ENCODE measurements at places on chromosomes 1 and 21.

DNA sequence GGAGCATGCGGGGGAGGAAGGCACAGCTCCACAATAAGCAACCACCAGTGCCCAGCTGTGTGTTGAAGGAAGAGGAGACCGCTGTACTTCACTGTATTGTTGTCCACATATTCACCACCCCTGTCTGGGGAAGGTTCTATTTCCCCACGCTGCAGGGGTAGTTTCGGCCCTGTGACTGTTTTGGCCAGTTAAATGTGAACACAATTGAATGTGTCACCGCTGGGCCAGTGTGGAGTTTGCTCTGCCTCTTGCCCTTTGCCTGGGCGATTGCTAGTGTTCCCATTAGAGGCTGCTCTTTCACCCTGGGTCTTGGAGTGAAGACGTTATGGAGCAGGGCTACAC, 32.6 kb downstream of the UBE4B start:
- no peak for DNase-seq

- no peak for DNase-seq
These were observed 37.5 kb downstream of the KCNQ4 start for GRCh38 chr1:40820911-40821693.

DNA sequence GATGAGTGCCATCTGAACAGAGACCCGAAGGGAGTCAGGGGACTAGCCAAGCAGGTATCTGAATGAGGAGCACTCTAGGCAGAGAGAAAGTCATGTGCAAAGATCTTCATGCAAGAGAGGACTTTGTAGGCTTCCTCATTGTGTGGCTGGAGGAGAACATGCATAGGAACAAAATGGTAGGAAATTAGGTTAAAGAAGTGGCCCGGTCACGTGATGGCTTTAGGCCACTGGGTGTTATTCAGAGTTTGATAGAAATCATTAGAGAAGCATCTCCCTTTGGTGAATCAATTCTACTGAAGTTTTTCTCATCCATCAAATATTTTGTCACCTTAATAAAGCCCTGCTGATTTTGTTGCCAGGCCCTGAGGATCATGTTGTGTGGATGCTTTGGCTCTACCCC, 45.8 kb upstream of the KCTD3 start:
- no peak for DNase-seq

DNA sequence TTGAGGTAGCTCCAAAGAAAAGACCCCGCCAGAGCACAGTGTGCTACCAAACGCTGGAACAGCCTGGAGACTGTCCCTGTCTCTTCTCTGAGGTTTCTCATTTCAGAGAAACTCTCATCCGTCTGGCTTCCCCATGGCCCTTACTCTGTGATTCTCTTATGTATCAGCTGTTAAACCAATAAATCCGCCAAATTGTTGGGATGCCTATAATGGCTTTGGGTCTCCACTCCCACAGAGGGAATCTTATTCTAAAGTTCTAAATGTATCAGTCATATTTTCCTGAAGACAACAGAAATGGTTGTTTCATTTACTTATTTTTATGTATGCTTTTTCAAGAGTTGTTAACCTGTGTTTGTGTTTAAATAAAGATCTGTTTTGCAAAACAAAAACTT, 4.0 kb downstream of the ERG start:
- DNase-seq, result no peak

GRCh38 chr1:15994590-15995351, 9.3 kb upstream of the SRARP start:
- peak; percentile 26 for DNase-seq

DNA sequence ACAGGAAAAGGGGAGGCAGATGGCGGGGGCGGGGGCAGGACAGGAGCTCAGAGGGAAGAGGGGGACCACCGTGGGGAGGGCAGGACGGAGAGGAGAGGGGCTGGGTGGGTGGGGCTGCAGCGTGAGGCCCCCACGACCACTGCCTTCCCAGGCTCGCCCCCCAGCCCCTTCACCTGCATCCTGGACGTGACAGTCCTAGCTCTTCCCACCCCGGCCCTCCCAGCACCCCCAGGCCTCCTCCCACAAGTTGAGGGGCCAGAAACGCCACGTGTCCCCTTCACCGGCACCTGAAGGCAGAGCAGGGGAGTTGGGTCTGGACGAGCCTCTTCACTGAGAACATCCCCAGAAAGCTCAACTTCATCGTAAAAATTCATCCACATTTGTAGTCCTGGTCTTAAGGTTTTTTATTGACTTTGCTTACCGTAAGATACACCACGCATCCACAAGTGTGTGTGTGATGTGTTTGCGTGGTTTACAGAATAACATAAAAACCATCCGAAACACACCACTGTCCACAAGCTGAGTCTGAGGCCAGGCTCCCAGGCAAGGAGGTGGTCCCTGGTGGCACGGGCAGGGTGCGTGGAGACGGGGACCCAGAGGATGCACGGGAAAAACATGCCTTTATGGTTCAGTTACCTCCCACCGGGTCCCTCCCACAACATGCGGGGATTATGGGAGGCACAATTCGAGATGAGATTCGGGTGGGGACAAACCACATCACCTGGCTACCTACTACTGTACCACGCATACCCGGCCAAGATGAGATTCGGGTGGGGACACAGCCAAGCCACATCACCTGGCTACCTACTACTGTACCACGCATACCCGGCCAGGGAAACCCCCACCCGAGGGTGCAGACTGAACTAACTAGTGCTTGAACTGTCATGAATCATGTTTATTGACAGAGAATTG, 13.9 kb upstream of the COL18A1 start:
- no peak for DNase-seq

- DNase-seq, result no peak
These were observed 1.0 kb downstream of the RNF220 start for GRCh38 chr1:44405798-44406736.

DNA sequence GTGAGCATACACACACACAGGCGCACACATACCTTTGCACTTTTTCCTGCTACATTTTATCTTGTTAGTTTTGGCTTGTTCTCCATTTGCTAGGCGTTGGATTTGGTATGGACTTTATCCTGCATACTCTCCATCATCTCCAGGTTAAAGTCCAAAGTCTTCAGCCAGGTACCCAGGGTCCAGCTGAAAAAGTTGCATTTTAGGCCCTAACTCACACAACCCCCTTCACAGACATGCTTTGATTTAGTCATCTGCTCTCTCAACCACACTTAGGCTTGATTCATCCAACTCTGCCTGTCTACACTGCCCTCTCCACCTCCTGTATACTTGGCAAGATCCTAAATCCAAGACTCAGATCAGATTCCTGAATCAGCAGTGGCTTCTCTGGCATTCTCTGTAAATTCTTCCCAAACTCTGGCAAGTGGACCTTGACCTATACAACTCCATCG, 10.7 kb upstream of the LAMB3 start:
- DNase-seq, result no peak

DNA sequence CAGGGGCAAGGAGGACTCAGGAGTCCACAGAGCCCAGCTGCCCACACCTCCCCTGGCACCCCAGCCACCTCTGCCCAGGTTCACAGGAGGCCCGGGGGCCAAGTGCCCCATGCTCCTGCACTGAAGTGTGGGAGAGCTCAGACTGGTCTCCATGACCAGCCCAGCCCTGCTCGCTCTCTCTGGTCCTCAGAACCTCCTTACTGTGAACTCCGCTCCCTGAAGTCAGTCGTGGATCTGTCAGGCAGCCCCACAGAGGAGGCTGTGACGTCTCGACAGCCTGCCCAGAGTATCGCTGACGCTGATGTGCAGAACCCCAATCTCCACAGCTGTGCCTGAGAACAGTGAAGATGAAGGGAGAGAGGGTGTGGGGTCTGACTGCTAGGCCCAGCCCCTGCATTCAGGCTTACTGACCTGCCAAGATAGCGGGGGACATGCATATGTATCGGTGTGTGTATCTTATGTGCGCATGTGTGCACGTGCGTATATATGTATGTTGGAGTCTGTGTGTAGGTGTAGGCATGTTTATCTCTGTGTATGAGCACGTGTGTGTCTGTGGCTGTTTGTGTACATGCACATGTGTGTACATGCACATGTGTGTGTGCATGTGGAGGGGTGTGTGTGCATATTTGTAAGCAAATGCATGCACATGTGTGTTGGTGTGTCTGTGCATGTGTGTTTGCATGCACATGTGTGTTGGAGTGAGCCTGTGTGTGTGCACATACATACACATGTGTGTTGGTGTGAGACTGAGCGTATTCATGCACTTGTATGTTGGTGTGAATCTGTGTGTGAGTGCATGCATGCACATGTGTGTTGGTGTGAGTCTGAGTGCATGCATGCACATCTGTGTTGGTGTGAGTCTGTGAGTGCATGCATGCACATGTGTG, 118.5 kb upstream of the ARHGEF16 start:
- no peak for DNase-seq

- peak; percentile 29 for DNase-seq
These were observed 86.8 kb upstream of the CD34 start for GRCh38 chr1:207997486-207998268.

- no peak for DNase-seq
These were observed 13.0 kb upstream of the PEAR1 start for GRCh38 chr1:156880473-156880872.

DNA sequence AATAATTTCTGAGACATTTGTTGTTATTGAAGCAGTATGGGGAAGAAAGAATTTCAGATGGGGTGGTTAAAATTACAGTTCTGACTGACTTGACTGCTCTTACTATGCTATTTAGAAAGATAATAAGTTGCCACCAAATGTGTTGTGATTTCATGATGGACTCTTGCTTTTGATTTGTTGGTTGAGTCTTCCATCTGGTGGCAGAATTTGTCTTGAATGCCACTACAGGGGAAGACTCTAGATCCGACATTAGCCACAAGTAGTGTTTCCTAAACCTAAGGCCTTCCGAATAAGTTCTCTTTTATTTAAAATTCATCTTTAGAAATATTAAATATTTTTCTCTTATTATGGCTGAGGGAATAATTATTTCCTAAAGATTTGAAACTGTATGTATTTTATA, 190.9 kb upstream of the ADGRL4 start:
- DNase-seq, result no peak

DNA sequence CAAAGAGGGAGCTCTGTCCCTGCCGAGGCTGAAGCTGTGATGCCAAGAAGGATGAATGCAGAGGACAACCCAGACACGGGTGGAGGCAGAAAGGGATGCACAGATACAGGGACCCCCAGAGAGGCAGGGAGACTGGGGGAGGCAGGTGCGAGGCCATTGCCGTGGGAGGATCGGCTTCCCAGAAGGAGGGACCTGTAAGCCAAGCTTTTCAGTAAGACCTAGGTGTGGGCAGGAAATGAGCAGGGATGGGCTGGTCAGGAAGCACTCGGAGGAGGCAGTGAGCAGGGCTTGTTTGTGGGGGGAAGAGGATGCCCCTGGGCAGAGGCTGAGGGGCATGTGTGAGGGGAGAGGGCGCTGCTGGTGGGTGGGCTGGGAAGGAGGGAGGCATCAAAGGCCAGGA, 67.7 kb upstream of the WNT4 start:
- no peak for DNase-seq

DNA sequence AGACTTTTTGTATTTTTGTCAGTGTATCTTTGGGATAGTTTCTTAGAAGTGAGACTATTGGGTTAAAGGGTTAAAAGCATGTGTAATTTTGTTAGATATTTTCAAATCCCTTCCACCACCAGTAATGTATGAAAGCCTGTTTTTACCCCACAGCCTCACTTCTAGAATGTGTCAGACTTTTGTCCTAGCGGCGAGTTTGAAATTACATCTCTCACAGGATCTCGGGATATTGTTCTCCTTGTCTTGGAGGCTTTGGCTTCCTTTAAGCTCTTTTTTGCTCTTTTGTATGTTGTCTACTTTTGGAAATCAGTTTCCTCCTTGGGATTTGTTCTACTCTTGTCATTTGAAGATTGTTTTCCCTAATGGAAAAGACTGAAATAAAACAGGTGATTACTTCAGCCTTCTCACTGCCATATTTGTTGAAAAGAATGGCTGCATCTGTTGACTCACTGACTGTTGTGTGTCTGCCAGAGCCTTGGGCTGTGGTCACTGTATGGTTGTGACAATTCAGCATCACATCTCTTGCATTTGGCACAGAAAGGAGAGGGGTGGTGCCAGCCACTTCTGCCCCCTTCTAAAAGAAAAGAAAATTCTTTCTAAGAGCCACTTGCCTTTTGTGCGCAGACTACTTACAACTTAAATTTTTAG, 22.6 kb downstream of the ST3GAL3 start:
- DNase-seq, result no peak

- DNase-seq, result no peak
These were observed 176.2 kb downstream of the DUSP10 start for GRCh38 chr1:221565711-221566110.

DNA sequence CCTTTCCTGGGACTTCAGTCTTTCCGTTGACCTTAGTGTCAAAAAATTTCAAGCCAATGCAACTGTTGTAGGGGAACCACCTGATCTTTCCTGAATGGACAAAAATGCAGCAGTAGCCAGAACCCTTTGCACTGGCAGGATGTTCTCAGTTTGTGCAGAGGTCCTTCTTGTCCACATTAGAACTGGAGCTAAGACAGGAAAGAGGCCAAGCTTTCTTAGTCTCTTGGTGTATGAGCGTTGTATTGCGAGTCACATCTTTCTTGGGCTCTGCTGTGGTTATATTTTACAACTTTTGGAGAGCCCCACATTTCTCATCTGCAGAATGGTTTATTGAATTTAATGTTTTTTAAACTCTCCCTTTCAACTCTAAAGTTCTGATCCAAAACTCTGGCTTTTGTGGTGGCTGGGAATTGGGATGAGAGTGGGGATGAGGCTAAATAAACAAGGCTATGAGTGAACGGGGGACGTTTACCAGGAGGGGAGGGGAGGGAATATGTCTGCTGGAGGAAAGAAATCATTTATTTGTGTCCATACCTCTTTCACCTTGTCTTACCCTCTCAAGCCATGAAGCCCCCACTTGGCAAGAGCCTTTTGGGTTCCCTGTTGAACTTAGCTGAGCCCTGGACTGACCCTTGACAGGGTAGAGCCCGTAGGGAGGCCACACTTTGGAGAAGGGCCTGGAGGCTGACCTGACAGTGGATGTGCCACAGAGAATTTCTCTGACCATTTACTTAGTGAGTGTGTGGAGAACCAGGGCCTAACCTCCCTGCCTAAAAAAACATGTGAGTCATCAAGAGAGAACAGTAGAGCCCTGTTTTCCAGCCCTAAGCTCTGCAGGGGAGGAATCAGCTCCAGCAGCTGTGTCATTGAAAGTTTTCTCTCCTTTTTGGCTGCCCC, 586 bp downstream of the CHI3L2 start:
- DNase-seq, result no peak

DNA sequence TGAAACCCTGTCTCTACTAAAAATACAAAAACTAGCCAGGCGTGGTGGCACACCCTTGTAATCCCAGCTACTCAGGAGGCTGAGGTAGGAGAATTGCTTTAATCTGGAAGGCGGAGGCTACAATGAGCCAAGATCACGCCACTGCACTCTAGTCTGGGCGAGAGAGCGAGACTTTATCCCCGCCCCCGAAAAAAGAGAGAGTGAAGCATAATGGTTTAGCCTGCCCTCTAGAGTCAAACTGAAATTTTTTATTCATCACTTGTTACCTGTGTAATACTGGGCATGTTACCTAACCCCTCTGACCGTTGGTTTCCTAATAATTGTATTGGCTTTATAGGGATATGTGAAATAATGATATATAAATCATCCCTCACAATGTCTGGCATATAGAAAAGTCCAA, 18.8 kb downstream of the GPR52 start:
- DNase-seq, result no peak

DNA sequence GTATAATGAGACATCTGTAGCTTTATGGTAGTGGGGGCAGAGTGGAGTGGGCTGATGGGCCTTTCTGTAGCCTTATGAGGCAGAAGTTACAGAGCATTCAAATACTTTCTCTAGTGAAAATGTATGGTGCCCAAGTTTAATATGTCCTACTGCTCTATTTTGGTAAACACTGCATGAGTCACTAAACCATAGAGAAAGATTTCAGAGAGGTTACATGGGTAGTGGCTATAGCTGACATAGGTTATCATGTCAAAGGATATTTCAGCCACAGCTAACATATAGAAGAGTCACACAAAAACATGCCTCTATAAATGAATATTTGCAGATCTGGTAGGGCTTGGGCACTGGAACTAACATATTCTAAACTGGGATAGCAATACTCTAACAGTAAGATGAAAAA, 212.4 kb upstream of the USP25 start:
- no peak for DNase-seq

All from stimulated activated CD4-positive, alpha-beta T cell treated with anti-CD3 and anti-CD28 coated beads, Interleukin-1b, Interleukin-23, amount 100 ng/mL, for 4 hours (primary cell).